ENCODE measurements at places on chromosomes 12 and 14.
A peak's percentile ranks its signal among the peaks of the same experiment; 100 is the strongest.

DNA sequence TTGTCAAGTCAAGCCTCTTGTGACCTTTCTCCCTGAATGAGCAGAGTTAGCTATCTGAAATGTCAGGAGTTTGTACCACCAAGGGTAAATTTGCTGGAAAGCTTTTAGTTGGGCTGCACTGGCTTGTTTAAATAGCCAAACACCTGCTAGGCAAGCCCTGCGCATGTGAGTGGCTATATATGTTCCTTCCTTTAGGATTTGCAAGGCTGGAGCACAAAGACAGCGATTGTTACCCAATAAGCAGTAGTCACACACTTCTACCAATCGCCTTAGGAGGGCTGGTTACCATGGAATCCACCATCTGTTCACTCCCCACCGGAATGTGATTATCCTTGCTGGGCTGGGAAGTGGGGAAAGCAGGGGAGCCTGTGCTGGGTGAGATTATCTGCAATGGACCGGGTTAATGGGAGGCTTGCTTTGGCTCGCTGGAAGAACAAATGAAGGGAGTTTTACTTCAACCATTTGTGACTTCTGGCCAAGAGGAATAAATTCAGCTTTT, 102.5 kb downstream of the FGD4 start:
- no peak for DNase-seq

- DNase-seq = no peak
Observed at GRCh38 chr14:20614038-20614840, 23.1 kb upstream of the RNASE12 start.

GRCh38 chr12:47781479-47782371, 8.7 kb downstream of the SLC48A1 start:
- DNase-seq = no peak

- DNase-seq = no peak
Observed at GRCh38 chr14:95677179-95677835, 8.9 kb upstream of the TCL1B start.

GRCh38 chr12:71187379-71187778, 29.6 kb upstream of the TSPAN8 start:
- DNase-seq = no peak

DNA sequence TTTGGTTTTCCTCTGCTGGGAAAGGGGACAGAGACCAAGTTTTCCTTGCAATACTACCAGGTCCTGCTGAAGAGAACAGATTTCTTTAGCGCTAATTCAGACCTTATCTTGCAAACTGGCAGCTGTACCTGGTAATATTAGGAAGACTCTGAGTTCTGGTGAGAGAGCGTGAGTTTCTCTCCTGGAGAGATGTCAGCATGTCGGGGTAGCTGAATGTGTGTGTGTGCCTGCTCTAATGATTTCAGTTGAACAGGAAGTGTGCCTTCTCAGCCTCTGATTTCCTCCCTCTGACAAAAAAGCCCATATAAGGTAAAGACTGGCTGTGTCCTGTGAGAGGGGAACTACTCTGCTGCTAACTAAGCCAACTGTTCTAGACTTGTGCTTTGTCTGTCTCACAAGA, 10.3 kb upstream of the ERP27 start:
- peak; percentile 83 for DNase-seq

DNA sequence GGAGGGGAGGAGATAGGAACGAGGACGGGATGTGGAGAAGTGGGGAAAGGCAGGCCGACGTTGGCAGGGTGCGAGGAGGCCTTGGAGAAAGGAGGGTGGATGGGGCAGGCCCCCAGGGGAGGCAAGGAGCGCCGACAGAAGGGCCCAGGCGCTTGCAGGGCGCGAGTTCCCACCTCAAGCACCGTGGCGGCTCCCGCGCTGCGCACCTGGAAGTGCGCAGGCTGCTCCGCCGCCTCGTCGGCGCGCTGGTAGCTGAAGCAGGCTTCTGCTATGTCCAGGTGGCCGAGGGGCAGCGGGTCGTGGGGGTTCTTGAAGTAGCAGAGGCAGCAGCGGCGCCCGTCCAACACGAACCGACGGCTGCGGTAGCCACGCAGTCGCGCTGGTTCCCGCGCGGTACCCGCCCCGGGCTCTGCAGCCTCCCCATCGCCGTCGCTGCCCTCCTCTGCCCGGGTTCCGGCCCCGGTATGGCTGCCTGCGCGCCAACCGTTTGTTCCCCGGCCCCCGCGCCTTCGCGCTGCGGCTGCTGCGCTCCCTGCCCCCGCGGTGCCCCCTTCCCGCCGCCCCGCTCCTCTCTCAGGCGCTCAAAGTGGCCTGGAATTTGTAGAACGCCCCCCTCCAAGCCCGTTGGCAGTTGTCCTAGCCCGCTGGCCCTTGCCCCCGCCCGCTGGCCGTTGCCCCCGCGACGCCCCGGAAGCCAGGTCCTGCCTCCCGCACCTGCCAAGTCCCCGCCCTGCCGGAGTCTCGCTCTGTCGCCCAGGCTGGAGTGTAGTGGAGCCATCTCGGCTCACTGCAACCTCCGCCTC, 1.1 kb upstream of the ACTR6 start:
- peak; percentile 52 for DNase-seq
